ENCODE measurements at places on chromosomes 3 and 15.
A peak's percentile ranks its signal among the peaks of the same experiment; 100 is the strongest.

DNA sequence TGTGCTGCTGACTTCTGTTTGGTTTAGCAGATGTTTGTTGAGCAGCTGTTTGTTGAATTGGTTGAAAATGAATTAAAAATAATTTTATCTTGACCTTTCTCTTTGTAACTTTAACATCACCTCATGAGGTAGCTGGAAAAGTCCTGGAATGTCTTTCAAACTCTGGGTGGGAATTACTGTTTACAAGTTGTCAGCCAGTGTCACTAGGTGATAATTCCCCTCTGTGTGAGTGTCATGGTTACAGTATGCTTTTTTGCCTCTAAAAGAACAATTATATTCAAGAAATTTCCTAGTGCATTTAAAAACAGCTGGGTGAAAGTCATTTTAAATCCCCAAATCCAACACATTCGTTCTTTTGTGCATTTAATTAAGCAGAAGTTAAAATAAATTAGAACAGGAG lies 113.2 kb downstream of the PTPRG start:
- no peak for DNase-seq

GRCh38 chr15:66630801-66631351 lies 65.1 kb upstream of the LCTL start:
- no peak for DNase-seq

GRCh38 chr3:64427671-64428070 lies 202.4 kb upstream of the PRICKLE2 start:
- no peak for DNase-seq

DNA sequence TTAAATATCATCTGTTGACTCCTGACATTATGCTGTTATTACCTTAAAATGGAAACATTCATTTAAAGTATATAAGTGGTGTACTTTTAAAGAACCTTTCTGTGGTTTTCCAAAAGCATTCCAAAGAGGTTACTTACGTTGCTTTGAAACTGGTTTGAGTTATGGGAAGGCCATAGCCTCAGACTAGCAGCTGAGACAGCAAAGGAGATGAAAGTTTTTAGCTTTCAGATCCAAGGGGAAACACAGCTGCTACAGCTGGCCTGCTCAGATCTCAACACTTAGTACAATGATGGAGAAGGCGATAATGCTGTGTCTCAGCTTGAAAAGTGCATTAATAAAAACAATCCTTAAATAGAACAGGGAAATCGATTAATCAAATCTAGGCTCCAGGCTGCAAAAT lies 921.1 kb downstream of the ROBO1 start:
- DNase-seq: no peak

- DNase-seq: peak; percentile 63
These were observed 1.3 kb downstream of the TLE3 start for GRCh38 chr15:70096215-70097062.

- peak; percentile 31 for DNase-seq
These were observed 53.1 kb upstream of the ULK4 start for GRCh38 chr3:42014921-42015533.

- DNase-seq: no peak
These were observed 198.4 kb downstream of the KCNH8 start for GRCh38 chr3:19346759-19347158.

GRCh38 chr3:187946163-187946691 lies 201.0 kb upstream of the BCL6 start:
- no peak for DNase-seq

- no peak for DNase-seq
These were observed 160.2 kb downstream of the PLD1 start for GRCh38 chr3:171649911-171650592.

- no peak for DNase-seq
These were observed 6.9 kb downstream of the MTMR10 start for GRCh38 chr15:30984542-30984941.

GRCh38 chr3:187750513-187751123 lies 5.3 kb upstream of the BCL6 start:
- DNase-seq: no peak

DNA sequence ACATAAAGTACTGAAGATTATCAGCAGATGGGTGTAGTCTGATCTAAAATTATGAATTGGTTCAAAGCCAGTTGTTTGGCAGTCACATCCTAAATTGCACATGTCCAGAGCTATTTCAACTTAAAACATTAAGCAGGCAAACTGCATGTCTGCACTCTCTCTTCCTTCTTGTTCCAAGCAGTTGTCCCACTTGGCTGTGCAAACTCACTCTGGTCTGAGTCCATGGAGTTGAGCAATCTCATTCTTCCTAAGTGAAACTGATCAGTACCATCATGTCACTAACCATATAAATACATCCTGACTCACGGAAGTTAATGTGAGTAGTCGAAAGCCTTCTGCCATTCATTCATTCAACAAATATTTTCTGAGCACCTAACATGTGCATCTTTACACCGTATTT lies 353.0 kb downstream of the ROBO1 start:
- DNase-seq: peak; percentile 58

DNA sequence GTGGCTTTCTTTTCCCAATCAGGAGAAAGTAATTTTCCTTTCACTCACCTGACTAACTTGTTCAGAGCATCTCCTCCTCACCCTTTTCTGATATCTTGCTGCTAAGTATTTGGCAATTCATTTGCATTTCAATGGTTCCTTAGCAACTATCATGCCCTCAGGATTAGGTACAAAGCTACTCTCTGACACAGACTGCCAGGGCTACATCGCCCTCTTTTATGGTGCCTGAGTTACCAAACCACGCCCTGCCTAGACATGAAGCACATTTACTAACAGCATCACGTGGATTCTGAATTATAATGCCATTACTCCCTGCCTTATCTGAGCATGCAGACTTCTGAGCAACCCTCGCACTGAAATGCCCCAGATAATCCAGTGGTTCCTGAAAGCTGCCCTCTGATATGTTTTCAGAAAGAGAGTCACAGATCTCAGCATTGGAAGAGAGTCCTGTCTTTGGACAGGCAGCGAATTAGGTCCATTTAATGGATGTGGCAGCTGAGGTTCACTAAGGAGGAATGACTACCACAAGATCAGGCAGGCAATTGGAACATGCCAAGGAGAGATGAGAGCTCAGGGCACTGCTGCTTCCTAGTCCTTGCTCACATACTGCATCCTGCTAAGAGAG lies 14.5 kb downstream of the EPHB1 start:
- DNase-seq: no peak

DNA sequence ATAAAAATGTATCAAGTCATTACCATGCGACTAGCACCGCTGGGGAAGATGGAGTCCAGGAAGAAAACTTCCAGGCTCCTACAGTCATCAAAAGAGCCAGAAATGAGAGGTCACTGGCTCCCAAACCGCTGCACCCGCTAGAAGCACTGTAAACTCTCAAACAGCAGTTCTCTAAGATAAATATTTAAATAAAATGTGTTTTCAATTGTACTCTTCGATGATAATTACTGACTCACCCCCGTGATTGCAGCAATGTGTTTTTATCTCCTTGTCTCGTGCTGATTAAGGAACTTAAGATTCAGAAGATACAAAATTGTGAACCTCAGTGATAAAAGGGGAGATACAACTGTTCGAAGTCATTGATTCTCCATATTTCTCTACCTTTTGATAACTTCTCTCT lies 45.8 kb upstream of the FOXP1 start:
- no peak for DNase-seq

GRCh38 chr3:51568036-51568435 lies 29.5 kb downstream of the RAD54L2 start:
- DNase-seq: no peak

- DNase-seq: no peak
These were observed 50.9 kb downstream of the KLHL6 start for GRCh38 chr3:183504597-183504996.

- no peak for DNase-seq
These were observed 24.6 kb downstream of the ITPR1 start for GRCh38 chr3:4517643-4518311.

All from testis (tissue), 5 donors.